CD4-positive, alpha-beta T cell treated with Interferon alpha-2 for 1 hour (primary cell): ENCODE measurements at places on chromosomes 3 and 15.
A peak's percentile ranks its signal among the peaks of the same experiment; 100 is the strongest.

DNA sequence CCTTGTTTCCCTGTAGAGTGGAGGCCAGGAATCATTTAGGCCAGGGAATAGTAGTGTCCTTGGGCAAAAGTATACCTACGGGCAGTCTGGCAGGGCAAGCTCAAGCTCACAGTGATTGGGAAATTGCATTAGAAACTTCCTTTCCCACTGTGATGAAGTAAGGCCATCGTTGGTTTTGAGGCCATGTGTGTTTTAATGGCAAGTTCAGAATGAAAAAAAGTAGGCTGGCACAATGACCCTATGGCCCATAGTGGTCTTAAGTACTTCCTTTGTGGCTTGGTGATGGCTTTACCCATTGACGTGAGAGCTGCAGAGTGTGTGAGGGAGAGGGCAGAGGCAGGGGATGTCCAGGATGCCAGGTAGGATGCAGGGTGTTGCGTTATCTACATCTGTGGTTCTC is 28.8 kb downstream of the LIMD1 start:
- DNase-seq = no peak

DNA sequence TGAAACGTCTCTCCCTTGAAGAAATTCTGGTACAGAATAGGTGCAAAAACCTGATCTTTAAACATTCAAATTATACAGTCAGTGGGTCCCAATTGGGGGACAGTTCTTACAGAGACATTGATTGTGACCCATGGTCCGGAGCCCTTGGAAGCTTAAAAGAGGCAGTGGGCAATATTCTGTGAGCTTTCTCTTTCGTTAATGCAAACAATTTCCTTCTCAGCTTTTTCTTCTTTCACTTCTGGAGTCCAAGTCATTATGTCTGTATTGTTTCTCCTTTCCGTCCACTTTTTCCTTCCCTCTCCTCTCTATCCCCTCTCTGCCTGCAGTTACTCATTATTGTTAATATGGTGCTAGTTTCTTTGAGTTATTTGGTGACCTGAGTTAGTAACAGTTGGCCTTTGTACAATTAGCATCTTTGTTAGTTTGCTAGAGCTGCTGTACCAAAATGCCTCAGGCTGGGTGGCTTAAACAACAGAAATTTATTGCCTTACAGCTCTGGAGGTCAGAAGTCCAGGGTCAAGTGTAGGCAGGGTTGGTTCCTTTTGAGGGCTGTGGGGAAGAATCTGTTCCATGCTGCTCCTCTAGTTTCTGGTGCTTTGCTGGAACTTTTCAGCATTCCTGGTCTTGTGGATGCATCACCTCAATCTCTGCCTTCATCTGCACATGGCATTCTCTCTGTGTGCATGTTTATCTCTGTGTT is 102.6 kb downstream of the GMPS start:
- no peak for DNase-seq

GRCh38 chr3:138479438-138479863 is 45.0 kb downstream of the ESYT3 start:
- DNase-seq = peak; percentile 33

GRCh38 chr3:139441656-139442055 is 34.7 kb downstream of the RBP2 start:
- no peak for DNase-seq

- no peak for DNase-seq
These were observed 129.8 kb upstream of the MEF2A start for GRCh38 chr15:99435877-99436541.

GRCh38 chr3:112984485-112984884 is 6.3 kb upstream of the GTPBP8 start:
- DNase-seq = peak; percentile 58

DNA sequence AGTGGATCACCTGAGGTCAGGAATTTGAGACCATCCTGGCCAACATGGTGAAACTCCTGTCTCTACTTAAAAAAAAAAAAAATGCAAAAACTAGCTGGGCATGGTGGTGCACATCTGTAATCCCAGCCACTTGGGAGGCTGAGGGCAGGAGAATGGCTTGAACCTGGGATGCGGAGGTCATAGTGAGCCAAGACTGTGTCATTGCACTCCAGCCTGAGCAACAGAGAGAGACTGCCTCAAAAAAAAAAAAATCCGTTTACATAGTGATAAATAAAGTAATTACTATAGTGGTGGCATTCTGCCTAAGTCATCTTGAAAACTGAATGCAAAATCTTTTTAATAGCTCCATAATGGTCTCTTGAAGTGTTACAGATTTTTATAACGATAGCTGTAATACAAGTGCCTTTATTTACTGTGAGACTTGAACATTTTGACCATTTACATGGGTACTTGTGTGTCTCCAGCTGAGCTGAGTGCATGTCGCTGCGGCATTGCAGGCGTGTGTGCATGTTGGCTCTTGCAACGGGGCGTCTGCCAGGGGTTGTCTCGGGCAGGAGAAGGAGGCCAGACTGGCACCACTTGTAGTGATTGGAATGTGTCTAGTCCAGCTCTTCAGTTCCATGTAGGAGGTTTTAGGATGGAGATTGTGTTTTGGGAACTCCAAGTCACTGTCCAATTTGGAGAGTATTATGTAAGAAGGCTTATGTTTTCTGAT is 111.9 kb downstream of the IGF1R start:
- no peak for DNase-seq

DNA sequence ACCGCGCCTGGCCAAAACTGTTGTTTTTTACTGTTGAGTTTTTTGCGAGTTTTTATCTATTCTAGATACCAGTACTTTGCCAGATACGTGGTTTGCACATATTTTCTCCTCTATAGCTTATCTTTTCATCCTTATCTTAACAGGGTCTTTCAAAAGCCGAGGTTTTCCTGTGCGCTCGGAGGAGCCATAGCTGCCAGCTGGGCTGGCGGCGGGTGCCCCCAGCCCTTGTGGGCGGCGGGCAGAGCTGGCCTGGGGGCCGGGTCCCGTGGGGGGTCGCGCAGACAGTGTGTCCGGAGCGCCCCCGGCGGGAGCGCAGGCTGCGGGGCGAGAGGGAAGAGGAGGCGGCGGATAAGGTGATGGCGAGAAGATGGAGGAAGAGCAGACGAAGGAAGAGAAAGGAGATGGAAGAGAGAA is 11.1 kb upstream of the EIF4A2 start:
- DNase-seq = no peak

- DNase-seq = no peak
These were observed 77.6 kb downstream of the BFSP2 start for GRCh38 chr3:133477487-133477886.

- DNase-seq = peak; percentile 43
These were observed 10.6 kb upstream of the CHD2 start for GRCh38 chr15:92889390-92890107.

DNA sequence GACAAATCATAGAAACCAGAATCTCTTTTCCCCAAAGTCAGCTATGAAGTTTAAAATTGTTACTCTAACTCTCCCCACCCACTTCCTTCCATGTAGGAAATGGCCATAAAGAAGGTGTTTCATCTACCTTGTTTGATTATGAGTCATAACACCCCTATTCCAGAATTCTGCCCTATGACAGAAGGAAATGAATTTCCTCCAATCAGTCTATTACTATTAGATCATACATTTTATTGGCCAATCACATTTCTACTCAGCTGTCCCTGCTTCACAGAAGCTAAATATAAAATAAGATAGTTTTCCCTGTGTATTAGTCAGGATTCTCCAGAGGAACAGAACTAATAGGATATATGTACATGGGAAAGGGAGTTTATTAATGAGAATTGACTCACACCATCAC is 102.1 kb downstream of the TGFBR2 start:
- no peak for DNase-seq

- no peak for DNase-seq
These were observed 493.1 kb downstream of the FHIT start for GRCh38 chr3:60758171-60758570.

DNA sequence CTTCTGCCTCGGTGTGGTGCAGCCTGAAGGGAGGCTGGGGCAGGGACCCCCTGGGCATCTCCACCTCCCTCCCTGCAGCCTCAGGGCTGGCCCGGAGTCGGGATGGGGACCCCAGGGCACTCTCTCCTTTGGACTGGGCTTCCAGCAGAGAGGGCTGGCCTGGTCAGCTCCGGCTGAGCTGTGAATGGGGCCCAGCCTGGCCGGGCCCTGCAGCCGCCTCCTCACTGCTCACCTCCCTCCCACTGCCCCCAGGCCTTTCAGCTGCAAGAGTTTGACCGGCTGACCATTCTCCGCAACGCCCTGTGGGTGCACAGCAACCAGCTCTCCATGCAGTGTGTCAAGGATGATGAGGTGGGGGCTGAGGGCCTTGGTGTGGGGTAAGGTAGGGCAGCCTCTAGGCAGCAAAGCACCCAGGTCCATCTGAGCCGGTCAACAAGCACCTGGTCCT is 36.0 kb downstream of the PSTPIP1 start:
- DNase-seq = no peak

GRCh38 chr3:170247875-170248274 is 25.7 kb downstream of the PRKCI start:
- DNase-seq = no peak

DNA sequence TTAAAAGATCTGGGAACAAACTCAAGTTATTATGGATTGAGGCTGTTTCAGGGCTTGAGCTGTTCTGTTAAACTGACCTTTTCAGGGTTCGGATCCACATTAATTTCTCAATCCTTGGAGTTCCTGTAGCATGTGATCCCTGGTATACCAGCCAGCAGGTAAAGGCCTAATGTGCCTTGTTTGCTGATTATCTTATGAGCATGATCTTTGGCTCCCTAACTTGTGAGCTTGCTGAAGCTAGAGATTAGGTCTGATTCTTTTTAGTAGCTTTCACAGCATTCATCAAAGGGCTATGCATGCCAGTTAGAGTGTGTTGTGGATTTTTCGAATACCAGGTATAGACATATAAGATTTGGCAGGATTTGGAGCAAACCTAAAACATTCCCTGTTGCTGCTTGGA is 10.3 kb downstream of the CORO2B start:
- DNase-seq = no peak

GRCh38 chr3:114857299-114857701 is 289.8 kb downstream of the ZBTB20 start:
- DNase-seq = no peak

- DNase-seq = peak; percentile 82
These were observed 28.4 kb downstream of the CCDC12 start for GRCh38 chr3:46947981-46948791.

DNA sequence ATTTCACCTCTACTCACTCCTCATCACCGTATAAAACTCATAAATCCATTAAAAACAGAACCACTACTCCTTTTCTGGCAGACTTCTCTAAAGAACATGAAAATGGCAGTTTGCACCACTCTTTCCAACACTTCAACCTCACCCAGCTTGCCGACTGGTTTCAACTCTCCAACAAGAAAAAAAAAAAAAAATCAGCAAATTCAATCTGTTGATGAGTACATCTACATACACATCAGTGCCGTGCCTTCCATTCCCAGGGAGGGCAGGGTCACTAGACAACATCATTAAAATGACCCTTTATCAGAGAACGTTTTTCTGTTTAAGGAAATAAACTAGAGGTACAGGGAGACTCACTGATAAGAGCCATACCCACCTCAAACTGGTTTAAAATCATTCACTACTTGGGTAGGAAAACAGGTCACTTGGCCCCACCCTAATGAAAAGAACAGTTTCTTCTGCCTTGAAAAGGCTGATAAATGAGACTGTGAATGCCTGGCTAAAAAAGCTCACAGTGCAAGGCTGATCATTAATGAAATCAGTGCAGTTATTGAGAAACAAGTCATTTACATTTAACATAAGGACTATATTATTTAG is 6.0 kb downstream of the ANXA2 start:
- DNase-seq = no peak

- no peak for DNase-seq
These were observed 271.8 kb downstream of the ZIC1 start for GRCh38 chr3:147680837-147681483.

- DNase-seq = no peak
These were observed 9.4 kb downstream of the SNX1 start for GRCh38 chr15:64105113-64105704.

DNA sequence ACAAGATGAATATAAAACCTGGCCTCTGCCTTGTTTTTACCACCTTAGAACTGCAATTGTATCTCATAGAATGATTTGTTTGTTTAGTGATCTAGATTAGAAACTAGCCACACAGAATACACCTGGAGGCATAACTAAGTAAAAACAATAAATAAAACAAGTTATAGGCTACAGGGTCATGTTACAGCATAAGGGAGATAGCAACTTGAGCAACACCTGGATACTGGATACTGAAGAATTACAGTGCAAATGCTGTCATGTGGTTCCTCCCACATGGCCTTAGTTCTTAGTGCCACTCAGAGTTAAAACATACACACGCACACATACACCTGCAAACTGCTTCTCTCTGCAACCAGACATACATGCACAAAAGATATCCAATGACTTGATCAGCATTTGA is 563.4 kb upstream of the DPPA4 start:
- DNase-seq = peak; percentile 1

DNA sequence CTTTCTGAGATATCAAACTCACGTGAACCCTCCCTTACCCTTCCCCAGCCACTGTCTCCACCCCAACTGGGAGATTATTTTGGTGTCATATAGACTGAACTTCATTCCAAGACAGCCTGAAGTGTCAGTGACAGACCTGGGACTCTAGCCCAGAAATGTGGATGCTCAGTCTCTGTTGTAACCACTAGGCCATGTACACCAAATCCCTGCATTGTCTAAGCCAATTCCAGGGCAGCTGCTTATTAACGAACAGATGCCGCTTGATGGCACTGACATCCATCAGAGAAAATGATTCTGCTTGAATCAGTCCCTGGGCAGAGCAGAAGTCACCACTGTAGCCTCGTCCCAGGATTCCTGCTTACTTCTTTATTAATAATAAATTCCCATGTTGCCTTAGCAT is 305.5 kb downstream of the GRM7 start:
- DNase-seq = no peak

- DNase-seq = no peak
These were observed 54.7 kb upstream of the USP3 start for GRCh38 chr15:63449731-63450130.
